Body of pancreas (tissue), 4 donors: ENCODE measurements at places on chromosomes 6 and 20. TPM values are rescaled to one million over a fixed set of nuclear protein-coding genes. Genes with fewer than 3 reads are reported as not detected.

- DNase-seq: no peak
- H3K36me3 ChIP-seq: no peaks in the 10 kb centered on the region
- no peak overlapping the region for H3K4me3 ChIP-seq
- H3K27me3 ChIP-seq: no peaks in the 10 kb centered on the region
- H3K4me1 ChIP-seq: peaks cover under 1% of the 10 kb centered on the region
- no peak overlapping the region for H3K27ac ChIP-seq
Measured at GRCh38 chr6:37521674-37522073, 22.0 kb upstream of the CCDC167 start.

- H3K36me3 ChIP-seq: no peaks in the 10 kb centered on the region
- peak overlapping the region; percentile 58 for H3K27ac ChIP-seq
- H3K27me3 ChIP-seq: no peaks in the 10 kb centered on the region
- H3K4me3 ChIP-seq: no peak overlapping the region
- no peak for DNase-seq
Measured at GRCh38 chr6:167846997-167847606, 20.4 kb downstream of the AFDN start.

GRCh38 chr20:51763965-51764602 is 4.1 kb downstream of the ATP9A start:
- no peaks in the 10 kb centered on the region for H3K36me3 ChIP-seq
- no peaks in the 10 kb centered on the region for H3K27me3 ChIP-seq
- no peak overlapping the region for H3K27ac ChIP-seq
- H3K4me3 ChIP-seq: no peak overlapping the region

DNA sequence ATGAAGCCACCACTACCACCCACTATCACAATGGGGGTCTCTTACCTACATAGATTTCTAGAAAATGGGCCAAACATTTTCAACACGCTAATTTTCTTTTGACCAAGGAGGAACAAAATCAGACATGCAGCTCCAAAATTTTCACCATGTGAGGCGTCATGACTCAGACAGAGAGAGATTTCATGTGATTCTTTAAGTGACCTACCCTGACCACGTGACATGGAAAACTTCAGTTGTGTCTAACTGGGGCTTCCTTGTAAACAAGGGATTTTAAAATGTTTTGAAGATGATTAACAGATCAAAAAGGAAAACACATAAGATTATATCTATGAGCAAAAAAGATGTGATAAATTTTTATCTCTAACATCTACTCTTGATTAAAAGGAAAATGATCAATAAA is 199.2 kb downstream of the TBXT start:
- H3K36me3 ChIP-seq: no peaks in the 10 kb centered on the region
- DNase-seq: no peak
- no peaks in the 10 kb centered on the region for H3K27me3 ChIP-seq
- no peak overlapping the region for H3K27ac ChIP-seq

DNA sequence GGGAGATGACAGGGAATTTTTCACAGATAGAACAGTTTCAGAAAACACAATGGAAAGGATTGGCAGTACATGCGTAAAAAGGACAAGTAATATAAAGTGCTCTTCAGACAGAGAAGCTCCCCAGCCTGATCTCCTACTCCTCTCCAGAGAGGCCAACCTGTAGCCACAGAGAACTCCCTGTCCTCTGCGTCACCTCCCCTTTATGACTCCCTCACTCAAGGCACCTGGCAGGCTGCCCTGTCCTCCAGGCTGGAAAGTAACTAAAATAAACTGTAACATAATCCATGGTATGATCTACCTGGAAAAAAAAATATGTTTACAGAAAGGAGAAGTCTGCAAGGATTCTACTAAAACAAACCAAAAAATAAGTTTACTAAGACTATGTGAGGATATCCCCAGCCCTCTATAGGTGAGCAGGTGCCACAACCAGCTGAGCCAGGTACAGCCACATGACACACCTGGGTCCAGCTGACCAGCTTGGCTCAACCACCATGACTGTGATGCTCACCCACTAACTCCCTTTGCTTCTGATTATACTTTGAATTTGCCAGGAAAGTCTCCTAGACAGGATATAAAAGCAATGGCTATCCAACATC is 29.2 kb downstream of the MBOAT1 start:
- no peaks in the 10 kb centered on the region for H3K36me3 ChIP-seq
- H3K27ac ChIP-seq: no peak overlapping the region
- DNase-seq: peak; percentile 73
- peaks cover 13% of the 10 kb centered on the region for H3K4me1 ChIP-seq
- H3K4me3 ChIP-seq: no peak overlapping the region

- no peak for DNase-seq
- H3K27me3 ChIP-seq: no peaks in the 10 kb centered on the region
- peaks cover 54% of the 10 kb centered on the region for H3K4me1 ChIP-seq
- H3K36me3 ChIP-seq: no peaks in the 10 kb centered on the region
Measured at GRCh38 chr6:136774228-136775041, 17.8 kb downstream of the MAP3K5 start.

DNA sequence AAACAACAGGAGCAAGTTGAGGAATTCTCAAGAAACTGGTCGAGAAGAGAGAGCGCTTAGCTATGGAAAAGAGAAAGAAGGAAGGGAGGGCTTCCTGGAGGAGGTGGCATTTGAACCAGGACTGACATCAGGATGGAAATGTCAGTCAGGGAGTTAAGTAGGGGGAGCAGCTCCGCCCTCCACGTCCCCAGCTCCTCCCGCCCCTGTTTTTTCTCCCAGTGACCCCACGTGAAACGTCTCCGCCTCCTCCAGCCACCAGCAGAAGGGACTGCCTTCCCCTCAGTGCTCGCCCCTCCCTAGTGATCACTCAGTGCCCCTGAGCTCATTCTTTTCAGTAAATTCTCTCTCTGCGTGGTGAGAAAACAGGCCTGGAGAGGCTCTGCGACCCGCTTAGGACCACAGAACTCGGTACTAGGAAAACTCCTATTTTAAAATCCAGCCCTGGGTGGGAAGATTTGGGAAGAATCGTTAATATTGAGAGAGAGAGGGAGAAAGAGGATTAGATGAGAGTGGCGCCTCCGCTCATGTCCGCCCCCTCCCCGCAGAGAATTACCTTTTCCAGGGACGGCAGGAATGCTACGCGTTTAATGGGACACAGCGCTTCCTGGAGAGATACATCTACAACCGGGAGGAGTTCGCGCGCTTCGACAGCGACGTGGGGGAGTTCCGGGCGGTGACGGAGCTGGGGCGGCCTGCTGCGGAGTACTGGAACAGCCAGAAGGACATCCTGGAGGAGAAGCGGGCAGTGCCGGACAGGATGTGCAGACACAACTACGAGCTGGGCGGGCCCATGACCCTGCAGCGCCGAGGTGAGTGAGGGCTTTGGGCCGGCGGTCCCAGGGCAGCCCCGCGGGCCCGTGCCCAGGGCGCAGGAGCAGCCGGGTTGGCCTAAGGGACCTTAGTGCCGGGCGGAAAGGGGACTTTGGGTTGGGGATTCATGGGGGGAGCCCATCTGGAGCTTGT is 4.6 kb downstream of the HLA-DPB1 start:
- DNase-seq: peak; percentile 72
- H3K27me3 ChIP-seq: no peaks in the 10 kb centered on the region
- no peak overlapping the region for H3K4me3 ChIP-seq
- peak overlapping the region; percentile 82 for H3K27ac ChIP-seq

- H3K27ac ChIP-seq: no peak overlapping the region
- DNase-seq: no peak
- no peaks in the 10 kb centered on the region for H3K4me1 ChIP-seq
- H3K27me3 ChIP-seq: no peaks in the 10 kb centered on the region
- H3K36me3 ChIP-seq: no peaks in the 10 kb centered on the region
- no peak overlapping the region for H3K4me3 ChIP-seq
Measured at GRCh38 chr6:33824461-33825154, 20.8 kb upstream of the MLN start.

DNA sequence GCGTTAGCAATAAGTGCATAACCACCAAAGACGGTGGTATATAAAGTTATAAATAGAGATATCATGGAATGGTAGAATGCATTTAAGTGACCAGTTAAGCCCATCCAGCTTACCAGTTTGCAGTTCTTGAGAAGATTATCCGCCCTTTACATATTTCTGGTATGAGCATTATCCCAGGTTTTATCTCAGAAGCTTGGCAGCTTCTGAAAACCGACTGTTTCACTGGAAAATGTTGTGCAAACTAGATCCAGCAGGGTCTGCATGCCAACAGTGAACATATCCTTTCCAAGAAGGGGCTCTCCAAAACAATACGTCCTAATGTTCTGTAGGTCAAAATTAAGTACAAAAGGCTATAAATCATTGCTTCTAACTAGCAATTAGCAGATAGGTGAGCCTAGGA is 29.5 kb upstream of the SHLD1 start:
- H3K27me3 ChIP-seq: no peaks in the 10 kb centered on the region
- no peaks in the 10 kb centered on the region for H3K4me1 ChIP-seq
- H3K36me3 ChIP-seq: no peaks in the 10 kb centered on the region

GRCh38 chr6:126307849-126308248 is 32.1 kb upstream of the CENPW start:
- H3K27ac ChIP-seq: no peak overlapping the region
- H3K4me3 ChIP-seq: no peak overlapping the region
- H3K27me3 ChIP-seq: no peaks in the 10 kb centered on the region
- no peaks in the 10 kb centered on the region for H3K4me1 ChIP-seq
- no peak for DNase-seq

DNA sequence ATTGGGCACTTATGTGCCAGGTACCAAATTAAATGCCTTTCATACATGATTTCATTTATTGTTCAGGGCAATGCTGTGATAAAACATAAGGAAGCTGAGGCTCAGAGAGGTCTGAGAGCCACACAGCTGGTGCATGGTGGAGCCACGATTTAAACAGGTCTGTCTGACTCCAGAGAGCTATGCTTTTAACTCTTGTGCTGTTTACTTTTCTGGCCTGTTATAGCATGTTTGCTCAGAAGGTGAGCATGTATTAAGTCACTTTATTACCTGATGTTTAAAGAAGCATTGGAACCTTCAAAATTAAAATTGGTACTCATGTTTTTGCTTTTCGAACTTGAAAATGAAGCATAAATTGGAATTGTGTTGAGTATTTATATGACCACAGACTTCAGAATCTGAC is 26.8 kb downstream of the MCM8 start:
- H3K36me3 ChIP-seq: no peaks in the 10 kb centered on the region
- H3K4me3 ChIP-seq: no peak overlapping the region
- no peaks in the 10 kb centered on the region for H3K27me3 ChIP-seq
- H3K27ac ChIP-seq: no peak overlapping the region
- no peak for DNase-seq

GRCh38 chr6:42427871-42428270 is 23.9 kb downstream of the TRERF1 start:
- no peak overlapping the region for H3K4me3 ChIP-seq
- H3K27ac ChIP-seq: no peak overlapping the region
- peaks cover 11% of the 10 kb centered on the region for H3K4me1 ChIP-seq
- no peaks in the 10 kb centered on the region for H3K27me3 ChIP-seq

DNA sequence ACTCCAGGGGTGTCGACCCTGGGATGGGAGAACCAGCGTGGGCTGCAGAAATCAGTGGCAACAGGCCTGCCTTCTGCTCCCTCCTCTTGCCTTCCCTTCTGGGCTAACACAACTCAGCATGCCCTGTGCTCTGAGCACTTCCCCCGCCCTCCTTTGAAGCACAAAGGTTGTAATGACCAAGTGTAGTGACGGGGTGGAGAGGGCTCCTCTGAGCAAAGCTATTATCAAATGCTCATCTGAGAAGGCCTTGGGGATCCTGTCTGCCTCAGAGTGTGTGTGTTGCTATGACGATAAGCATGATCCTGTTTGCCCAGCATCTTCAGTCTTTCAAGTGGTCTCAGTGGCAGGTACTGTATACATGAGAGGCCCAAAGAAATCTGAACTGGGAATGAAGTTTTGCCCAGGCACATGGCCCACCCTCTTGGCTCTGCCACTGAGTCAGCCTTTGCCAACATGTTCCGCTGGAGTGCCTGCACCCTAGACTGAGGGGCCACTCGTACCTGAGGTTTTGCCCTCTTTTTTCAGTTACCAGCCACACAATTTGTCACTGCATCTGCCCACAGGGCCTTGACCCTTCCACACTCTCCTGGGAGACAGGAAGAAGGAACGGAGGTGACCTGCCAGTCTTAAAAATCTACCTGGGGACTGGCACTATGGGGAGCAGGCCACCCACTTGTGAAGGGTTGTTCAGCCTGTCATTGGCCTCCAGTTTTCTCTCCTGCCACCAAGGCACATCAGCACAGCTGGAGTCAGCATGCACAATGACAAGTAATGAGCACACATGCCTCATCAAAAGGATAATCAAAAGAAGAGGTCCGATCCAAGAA is 74.5 kb downstream of the GFOD1 start:
- peaks cover 32% of the 10 kb centered on the region for H3K4me1 ChIP-seq
- H3K36me3 ChIP-seq: no peaks in the 10 kb centered on the region
- no peak overlapping the region for H3K27ac ChIP-seq
- H3K4me3 ChIP-seq: no peak overlapping the region
- no peaks in the 10 kb centered on the region for H3K27me3 ChIP-seq

GRCh38 chr6:7343546-7344475 is 30.8 kb upstream of the SSR1 start:
- no peaks in the 10 kb centered on the region for H3K4me1 ChIP-seq
- no peaks in the 10 kb centered on the region for H3K36me3 ChIP-seq
- no peak for DNase-seq
- no peaks in the 10 kb centered on the region for H3K27me3 ChIP-seq
- H3K27ac ChIP-seq: no peak overlapping the region

DNA sequence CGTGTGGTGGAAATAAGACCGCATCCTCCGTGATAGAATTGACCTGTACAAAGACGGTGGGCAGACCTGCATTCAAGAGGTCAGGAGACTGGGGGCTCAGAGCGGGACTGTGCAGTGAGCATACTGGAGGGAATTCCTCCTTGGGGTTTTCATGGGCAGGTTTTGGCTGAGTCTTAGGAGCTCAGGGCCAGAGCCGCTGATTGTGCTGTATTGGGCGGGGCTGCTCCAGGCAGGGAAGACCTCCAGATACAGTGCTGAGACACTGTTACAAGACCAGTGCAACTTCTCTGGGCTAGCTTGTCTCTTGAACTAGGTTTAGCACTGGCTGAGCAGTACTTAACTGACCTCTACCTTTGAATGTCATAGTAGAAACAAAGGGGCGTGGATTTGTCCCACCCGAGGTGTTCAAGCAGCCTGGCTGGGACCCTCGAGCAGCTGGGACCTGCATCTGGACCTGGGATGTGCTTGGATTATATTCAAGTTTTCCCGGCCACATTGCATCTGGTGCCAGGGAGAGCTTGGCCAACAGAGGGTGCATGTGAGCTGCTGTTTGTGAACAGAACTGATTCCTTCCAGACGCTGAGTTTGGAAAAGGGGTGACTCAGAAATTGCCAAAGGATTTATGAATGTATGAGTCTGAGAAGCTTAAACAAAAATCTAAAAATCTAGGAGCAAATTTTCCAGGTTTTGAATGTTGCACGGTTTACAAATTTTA is 33.4 kb upstream of the SLC22A1 start:
- peak; percentile 55 for DNase-seq
- H3K27me3 ChIP-seq: no peaks in the 10 kb centered on the region
- H3K4me1 ChIP-seq: no peaks in the 10 kb centered on the region
- H3K4me3 ChIP-seq: no peak overlapping the region

GRCh38 chr6:31663126-31663960 is 1.5 kb downstream of the GPANK1 start:
- H3K27me3 ChIP-seq: no peaks in the 10 kb centered on the region
- H3K4me3 ChIP-seq: peak overlapping the region; percentile 87
- no peak for DNase-seq
- H3K4me1 ChIP-seq: peaks cover 66% of the 10 kb centered on the region
- H3K27ac ChIP-seq: peak overlapping the region; percentile 82

The SYNDIG1 gene
- not detected for total RNA-seq

The PRDM13 gene
- not detected for total RNA-seq

The CCDC170 gene
- not detected for total RNA-seq

The RWDD2A gene
- 4.3 TPM for total RNA-seq

The SLC22A3 gene
- total RNA-seq: 4.9 TPM

The SLC4A11 gene
- not detected for total RNA-seq
